ENCODE measurements at places on chromosomes 12 and 14.

GRCh38 chr12:124866883-124867400 lies 3.3 kb upstream of the SCARB1 start:
- DNase-seq = no peak

DNA sequence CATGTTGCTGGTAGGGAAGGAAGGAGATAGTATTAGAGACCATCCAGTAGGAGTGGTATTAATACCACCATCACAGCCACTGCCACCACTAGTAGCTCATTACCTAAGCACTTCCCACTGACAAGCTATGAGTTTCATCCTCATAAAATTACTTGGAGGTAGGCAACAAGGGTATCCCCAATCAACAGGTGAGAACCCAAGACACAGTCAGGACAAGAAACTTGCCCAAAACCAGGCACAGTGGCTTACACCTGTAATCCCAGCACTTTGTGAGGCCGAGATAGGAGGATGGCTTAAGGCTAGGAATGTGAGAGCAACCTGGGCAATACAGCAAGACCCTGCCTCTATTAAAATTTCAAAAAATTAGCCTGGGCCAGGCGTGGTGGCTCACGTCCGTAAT lies 5.5 kb downstream of the ADCY6 start:
- no peak for DNase-seq

GRCh38 chr12:52772188-52772587 lies 5.0 kb downstream of the KRT76 start:
- no peak for DNase-seq

DNA sequence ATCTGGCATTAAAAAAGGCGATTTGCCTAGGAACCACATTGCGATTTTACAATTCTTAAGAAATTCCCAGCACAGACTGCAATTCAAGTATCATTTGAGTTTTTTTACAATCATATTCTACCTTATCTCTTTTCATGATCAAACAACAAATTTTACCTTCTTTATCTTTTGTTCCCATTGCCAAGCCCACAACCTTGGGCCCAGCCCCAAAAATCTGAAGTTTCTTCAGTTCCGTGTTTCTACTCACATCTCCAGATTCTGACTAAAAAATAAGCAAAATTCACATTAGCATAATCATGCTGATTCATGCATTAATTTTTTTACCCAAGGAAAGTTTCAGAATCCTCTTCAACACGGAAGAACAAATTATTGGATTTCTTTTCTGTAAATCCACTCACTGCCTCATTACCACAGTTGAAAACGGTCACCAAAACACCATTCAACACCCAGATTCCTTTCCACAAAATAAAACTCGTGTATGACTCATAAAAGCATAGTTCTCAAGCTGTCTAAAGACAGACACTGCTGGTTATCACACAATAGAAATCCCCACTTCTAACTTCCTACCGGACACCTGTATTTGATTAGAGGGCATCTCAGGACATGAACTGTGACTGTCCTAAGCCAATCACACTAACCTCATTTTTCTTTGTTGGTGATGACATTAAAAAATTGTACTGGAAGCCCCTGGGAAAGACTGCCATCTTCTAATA lies 32.7 kb downstream of the KDM5A start:
- no peak for DNase-seq

- DNase-seq = no peak
Observed at GRCh38 chr12:132746613-132747012, 15.0 kb downstream of the ANKLE2 start.

- DNase-seq = no peak
Observed at GRCh38 chr14:30129807-30130206, 202.2 kb upstream of the PRKD1 start.

DNA sequence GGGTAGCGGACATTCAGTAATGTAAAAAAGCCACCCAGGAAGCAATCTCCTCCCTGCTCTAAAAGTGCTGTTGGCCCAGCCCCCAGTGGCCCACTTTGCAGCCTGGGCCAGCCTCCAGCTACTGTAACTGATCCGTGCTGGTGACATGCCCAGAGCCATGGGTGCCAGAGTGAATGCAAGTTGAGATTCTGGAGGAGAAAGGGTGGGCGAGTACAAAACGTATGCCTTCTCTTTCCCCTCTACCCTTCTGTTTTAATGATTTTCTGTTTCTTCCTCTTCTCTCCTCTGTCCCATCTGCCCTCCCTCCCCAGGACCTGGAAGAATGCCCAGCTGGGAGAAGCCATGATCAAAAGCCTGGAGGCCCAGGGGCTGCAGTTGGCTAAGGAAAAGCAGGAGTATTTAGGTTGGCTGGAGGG lies 16.9 kb downstream of the PLEKHD1 start:
- no peak for DNase-seq

DNA sequence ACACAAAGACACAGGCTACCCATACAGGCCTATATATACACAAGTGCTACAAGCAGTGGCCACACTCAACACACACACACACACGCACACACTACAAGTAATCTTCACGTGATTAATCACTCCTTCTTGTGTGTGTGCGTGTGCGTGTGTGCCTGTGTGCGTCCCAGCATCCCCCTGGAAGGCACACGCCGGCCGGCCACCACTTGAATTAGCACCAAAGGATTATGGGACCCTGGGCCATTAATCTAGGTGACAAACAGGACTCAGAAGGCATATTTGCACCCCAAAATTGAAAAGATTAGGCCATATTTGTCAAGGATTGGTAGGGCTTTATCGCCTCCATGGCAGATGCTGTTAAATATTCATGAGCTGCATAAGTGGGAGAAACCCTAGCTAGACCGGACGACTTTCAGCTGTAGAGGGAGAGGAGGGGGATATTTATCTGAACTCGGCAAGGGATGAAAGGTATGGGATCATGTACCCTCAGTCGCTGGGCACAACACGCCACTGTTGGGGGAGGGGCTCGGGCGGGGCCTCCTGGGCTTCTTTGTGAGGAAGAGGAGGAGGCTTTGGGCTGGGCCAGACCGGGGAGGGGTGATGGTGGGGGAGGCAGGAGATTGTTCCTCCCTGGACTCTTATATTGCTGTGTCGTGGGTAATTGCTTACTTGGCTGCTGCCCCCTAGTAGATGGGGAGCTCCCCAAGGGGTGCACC lies 89.6 kb upstream of the LHX5 start:
- no peak for DNase-seq

DNA sequence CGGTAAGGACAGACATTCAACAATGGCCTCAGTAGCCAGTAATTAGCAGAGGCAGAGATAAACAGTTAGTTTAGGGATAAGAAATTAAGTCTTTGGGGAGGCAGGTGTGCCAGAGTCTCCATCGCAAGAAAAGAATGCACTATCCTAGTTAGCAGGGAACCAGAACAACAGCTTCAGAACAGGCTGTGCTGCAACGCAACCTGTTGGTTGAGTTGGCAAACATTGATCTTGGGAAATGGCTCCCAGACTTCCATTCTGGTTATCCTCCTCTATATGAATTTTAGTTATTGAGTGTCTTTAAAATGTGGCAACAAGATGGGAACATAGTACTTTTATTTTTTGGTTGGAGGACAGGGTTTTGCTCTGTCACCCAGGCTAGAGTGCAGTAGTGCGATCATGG lies 12.3 kb upstream of the LEMD3 start:
- no peak for DNase-seq

DNA sequence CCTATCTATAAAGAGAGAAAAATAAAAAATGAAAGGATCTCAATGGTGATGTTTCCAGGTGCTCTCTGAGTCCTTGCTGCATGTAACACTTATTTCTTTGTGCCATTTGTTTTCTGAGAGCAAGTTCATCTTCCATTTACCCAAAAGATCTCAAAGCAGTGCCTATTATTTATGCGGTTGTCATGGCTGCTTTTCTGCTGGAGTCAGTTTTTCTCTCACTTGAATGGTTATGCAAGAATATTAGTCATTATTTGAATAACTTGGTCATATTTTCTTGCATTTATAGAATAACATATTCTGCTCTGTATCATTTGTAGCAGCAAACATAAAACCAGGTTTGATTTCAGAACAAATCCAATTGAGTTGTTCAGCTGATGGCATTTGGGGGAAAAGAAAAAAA lies 141.8 kb upstream of the G2E3 start:
- DNase-seq = no peak

- no peak for DNase-seq
Observed at GRCh38 chr12:96770219-96771102, 136.6 kb upstream of the NEDD1 start.

GRCh38 chr14:35549551-35549950 lies 15.6 kb downstream of the INSM2 start:
- DNase-seq = no peak

DNA sequence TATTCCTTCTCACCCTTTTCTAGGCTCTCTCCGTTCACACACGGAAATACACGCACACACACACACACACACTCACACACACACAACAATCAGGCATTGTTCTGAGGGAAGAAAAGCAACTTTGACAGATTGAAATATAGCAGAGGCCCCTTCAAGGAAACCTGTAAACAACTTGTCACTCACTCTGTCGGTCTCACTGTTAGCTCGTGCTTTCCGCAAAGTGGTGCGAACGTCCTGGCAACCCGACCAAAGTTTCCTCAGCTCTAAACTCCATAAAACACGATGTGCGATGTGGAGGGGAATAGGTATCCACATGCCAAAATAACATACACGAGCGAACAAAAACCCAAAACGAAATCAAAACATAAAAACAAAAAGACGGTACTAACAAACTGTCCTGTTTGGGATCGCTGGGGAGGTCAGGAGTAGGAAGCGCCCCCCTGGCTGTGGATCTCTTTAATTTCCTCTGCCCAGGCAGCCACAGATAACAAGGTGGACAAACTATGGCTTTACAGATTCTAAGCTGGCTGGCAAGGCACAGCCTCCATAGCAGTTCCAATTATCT lies 822 bp upstream of the SOX5 start:
- no peak for DNase-seq

DNA sequence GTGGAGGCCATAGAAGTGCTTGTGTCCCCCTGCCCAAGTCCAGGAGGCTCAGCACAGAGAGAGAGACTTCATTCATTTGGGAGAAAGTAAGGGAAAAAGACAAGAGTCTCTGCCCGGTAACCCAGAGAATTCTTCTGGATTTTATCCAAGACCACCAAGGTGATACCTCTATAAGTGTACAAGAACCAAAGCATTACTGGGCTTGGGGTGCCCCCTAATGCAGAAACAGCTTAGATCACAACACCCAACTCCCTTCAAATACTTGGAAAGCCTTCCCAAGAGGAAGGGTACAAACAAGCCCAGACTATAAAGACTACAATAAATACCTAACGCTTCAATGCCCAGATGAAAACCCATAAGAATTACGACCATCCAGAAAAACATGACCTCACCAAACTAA lies 119.7 kb upstream of the PDE3A start:
- no peak for DNase-seq

DNA sequence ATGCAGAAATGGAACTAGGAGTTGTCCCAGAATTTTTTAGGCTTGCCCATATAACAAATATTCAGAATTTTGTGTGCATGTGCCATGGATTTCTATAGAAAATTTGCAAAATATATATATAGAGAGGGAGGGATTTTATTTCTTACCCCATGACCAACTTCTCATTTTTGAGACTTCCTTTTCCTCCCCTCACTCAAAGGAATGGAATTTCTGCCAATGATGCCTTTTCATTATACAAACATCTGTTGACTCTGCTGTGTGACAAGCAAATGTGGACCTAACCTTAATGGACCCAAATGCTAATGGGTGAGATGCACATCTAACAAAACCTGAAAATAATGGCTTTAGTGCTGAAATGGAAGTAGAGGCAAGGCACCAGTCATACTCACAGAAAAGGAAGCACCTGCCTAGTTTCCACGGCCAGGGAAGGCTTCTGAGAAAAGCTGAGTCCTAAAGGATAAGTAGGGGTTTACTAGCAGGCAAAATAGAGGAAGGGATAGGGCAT lies 3.6 kb upstream of the GNG2 start:
- DNase-seq = no peak

Data from coronary artery (tissue), 2 donors.